ENCODE measurements at places on chromosomes 1 and 21.

GRCh38 chr1:118973531-118974137 lies 14.5 kb downstream of the TBX15 start:
- DNase-seq: no peak

DNA sequence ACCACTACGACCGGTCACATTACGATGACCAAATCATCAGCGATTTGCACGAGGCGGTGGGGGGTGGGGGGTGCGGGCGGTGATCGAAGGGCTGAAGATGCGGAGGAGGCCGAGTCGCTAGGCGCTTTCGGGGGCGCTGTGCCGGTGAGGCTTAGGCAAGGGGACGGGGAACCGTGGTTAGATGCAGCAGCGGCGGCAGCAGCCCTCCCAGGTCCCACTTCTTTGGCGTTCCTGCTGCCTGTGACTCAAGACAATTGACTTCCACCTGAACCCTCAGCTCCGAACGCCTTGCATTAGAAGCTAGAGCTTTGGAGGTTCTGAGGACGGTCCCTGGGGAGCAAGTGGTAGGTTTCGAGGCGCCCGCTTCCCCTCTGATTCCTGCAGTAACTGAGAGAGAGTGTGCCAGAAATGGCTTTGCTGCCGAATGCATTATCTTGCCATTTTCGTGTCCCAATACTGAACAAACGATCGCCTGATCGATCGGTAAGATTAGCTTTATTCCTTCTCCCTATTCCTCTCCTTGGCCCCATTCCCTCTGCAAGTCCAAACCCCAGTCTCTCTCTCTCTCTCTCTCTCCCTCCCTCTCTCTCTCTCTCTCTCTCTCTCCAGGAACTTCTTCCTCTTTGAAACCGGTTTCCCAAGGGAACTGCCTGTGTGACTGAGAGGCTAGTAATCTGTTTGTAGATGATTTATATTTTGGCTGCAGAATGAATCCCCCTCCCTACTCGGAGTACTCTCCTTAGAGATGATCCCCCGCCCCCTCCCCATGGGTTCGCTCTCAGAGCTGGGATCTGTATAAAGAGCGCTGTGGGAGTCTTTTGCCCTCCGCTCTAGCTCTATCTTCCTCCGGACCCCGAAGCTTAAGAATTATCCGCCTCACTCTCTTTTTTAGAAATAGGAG lies 735 bp upstream of the BRINP3 start:
- no peak for DNase-seq

GRCh38 chr1:67420835-67421492 lies 9.2 kb downstream of the SERBP1 start:
- DNase-seq: no peak

- no peak for DNase-seq
Measured at GRCh38 chr1:103106426-103107341, 1.6 kb downstream of the COL11A1 start.

GRCh38 chr1:27648602-27649305 lies 13.8 kb upstream of the FGR start:
- no peak for DNase-seq

DNA sequence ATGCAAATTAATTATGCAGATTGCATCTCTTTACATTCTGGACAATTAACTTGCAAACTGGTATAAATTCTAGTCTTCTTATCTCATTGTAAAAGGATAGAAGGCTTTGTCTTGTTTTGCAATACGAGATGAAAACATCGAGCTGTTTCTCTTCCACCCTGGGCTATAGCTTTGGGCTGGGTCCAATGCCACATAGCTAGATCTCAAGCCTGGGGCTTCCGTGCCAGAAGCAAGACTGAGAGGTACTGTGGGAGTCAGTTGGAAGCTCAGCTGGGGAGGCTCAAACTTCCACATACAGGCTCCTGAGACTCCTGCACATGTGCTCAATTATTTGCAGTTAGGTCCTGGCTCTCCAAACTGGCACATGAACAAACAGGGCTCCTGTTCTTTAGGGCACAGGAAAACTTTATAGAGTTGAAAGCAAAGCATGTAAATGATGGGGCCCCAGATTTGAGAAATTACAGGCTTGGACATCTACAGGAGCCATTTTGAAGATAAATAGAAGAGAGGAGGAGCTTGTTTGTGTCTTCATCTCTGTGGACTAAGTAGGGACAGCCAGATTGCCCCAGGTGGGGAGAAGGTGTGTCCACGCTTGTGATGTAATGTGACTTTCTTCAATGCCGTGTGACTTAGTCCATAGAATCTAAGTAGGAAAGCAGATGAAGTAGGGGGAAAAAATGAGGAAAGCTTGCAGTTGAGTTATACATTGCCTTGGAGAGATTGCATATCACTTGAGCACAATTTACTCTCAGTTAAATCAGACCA lies 65.9 kb upstream of the SIPA1L2 start:
- DNase-seq: no peak

- DNase-seq: no peak
Measured at GRCh38 chr1:32894681-32895080, 6.5 kb downstream of the TMEM54 start.

DNA sequence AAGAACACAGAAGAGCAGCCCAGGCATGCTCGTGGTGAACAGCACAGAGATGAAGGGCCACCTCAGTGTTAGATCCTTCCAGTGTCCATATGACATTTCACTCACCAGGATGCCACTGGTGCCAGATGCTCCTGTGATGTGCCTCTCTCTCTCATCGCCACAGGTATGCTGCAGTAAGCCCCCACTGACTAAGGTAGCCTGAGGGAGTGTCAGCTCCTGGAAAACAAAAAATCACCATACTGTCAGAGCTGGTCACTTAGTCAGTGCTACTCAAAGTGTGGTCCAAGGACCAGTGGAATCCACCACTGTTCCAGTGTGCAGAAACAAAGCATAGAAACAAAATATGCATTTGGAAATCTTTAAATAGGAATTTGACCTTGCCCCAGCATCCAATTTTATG lies 27.1 kb upstream of the BCL9 start:
- no peak for DNase-seq

GRCh38 chr1:181413195-181413815 lies 70.0 kb upstream of the CACNA1E start:
- DNase-seq: no peak

DNA sequence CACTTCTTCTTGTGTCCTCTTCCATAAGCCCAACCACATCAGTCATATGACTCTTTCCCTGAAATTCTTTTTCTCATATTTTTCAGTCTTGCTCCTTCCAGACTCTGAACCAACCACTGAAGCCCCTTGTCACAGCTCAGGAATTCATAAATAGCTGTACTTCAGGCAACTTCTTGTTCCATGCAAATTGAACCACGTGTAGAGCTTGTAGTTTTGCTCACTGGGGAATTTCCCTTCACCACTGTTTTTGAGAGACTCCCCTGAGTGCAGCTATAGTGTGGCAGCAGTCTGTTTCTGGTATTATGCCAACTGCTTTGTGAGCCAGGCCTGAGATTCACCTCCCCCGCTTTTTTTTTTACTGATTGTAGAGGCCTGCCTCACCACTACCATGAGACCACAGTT lies 150.3 kb upstream of the SPAG17 start:
- DNase-seq: no peak

GRCh38 chr1:207311888-207312603 lies 9.4 kb upstream of the CD55 start:
- no peak for DNase-seq

- no peak for DNase-seq
Measured at GRCh38 chr1:81345110-81345509, 455.6 kb upstream of the ADGRL2 start.

GRCh38 chr1:35301674-35302392 lies 33.3 kb downstream of the ZMYM4 start:
- no peak for DNase-seq

All from stimulated activated CD4-positive, alpha-beta T cell treated with anti-CD3 and anti-CD28 coated beads, Interleukin-4, amount 100 ng/mL, for 24 hours (primary cell).